ENCODE measurements at places on chromosomes 16 and 17.
A peak's percentile ranks its signal among the peaks of the same experiment; 100 is the strongest.

- peak; percentile 25 for DNase-seq
Measured at GRCh38 chr17:81427173-81428120, 32.2 kb downstream of the BAHCC1 start.

DNA sequence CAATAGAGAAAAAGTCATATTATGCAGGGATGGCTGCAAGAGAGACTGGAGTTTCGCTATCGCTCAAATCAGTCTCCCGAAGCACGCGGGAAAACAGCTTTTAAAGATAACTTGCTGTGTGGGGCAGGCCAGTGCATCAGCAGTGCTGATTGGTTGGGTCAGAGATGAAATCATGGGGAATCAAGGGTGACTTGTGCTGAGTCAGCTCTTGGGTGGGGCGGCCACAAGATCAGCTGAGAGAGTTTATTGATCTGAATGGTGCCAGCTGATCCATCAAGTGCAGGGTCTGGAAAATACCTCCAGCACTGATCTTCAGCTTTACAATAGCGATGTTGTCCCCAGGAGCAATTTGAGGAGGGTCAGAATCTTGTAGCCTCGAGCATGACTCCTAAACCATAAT is 430.5 kb downstream of the RBFOX1 start:
- DNase-seq: no peak

- no peak for DNase-seq
Measured at GRCh38 chr17:36856903-36857381, 80.3 kb upstream of the LHX1 start.

GRCh38 chr16:85134789-85135142 is 22.5 kb upstream of the CIBAR2 start:
- DNase-seq: no peak

GRCh38 chr17:38877130-38877851 is 7.4 kb downstream of the LASP1 start:
- DNase-seq: peak; percentile 56

DNA sequence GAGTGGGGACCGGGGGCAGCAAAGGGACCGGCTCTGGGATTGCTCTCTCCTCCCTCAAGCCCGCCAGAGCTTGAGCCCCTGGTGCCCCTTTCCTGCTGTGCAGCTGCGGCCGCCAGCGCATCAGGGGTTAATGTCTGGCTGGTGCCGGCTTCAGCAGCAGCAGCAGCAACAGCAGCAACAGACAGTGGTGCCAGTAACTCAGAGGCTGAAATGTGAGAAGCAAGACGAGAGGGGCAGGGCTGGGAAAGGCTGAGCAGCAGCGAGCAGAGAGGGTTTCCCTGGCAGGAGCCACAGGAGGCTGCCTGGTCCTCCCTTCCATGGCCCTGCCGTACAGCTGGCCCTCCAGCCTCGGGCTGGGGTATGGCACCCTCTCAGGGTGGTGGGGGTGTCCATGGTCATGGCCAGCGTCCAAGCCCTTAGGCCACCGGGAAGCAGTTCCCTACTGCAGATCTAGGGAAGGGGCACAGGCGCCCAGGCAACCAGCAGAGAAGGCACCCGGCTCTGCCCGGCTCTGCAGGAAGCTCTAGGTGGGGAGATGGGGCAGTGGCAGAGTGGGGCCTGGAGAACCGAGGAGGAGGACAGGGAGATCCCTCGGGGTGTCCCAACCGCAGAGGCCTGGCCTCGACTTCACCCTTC is 21.1 kb upstream of the TFAP4 start:
- DNase-seq: no peak

- no peak for DNase-seq
Measured at GRCh38 chr17:7707858-7708750, 3.1 kb downstream of the EFNB3 start.

DNA sequence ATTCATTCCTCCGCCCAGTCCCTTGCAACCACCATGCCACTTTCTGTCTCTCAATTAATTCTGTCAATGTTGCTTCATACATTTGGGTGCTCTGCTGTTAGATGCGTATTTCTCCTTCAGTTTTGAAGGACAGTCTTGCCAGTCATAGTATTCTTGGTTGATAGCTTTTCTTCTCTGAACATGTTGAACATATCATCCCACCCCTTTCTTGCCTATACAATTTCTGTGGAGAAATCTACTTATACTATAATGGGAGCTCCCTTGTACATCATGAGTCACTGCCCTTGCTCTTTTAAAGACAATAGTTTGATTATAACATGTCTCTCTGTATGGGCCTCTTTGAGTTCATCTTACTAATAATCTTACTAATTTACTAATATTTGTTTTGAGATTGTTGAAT is 34.1 kb downstream of the RNF112 start:
- no peak for DNase-seq

GRCh38 chr17:11921296-11921695 is 76.0 kb downstream of the ZNF18 start:
- no peak for DNase-seq

- peak; percentile 39 for DNase-seq
Measured at GRCh38 chr17:75011401-75012095, 922 bp upstream of the MRPL58 start.

DNA sequence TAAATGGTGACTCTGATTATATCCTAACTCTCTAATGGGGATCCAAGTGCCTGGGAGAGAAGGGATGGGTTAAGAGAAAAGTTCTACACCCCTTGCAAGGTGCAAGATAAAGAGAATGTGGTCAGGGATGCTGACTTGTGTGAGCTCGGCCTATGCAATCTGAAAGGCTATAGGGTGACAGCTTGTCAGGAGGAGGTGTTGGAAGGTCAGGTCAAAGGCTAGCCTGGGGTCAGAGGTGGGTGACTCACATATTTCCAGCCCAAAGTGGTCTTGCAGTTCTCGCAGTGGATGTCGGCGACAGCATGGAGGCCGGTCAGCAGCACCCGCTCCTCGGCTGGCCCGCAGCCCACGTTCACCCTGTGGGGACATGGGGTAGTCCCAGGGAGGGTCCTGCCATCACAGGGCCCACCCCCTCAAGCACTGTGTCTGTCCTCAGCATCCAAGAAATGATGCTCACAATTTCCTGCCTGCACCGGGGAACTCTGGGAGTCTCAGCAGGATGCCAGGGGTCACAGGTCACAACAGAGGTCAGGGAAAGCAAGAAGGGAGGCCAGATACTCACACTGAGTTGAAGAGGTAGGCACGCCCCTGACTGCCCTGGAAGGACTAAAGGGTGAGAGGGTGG is 1.4 kb downstream of the YPEL3 start:
- no peak for DNase-seq

DNA sequence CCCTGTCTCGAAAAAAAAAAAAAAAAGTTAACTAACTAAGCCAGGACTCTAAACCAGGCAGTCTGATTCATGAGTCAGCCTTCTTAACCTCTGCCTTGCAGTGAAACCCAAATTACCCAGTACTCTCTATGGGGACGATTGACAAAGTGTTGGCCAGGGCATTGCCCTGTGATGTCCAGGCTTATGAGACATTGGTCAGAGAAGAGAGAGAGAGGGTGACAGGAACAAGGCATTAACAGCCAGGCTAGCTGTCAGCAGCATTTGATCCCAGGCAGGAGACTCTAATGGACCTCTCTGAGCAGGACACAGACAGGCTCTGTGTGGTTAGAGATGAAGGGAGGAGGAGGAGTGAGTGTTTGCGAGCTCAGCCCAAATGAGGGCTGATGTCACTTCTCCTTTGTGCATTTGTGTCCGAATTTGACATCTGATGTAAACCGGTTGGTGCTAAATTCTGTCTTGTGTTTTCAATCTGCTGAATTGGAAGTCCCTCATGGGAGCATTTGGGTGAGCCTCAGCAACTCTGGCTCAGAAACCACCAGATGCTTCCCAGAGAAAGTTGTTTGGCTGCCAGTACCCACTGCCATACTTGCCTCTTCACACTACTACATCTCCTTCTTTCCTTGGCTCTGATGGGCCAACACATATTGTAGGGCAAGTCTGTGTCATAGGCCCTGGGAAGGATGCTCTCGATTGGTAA is 4.3 kb upstream of the MYL4 start:
- DNase-seq: no peak

Measured in nucleus accumbens (tissue), 56 donors.